WTC11 (cell line): ENCODE measurements at places on chromosomes 13 and 19. TPM values are rescaled to one million over a fixed set of nuclear protein-coding genes. Genes with fewer than 3 reads are reported as not detected.

DNA sequence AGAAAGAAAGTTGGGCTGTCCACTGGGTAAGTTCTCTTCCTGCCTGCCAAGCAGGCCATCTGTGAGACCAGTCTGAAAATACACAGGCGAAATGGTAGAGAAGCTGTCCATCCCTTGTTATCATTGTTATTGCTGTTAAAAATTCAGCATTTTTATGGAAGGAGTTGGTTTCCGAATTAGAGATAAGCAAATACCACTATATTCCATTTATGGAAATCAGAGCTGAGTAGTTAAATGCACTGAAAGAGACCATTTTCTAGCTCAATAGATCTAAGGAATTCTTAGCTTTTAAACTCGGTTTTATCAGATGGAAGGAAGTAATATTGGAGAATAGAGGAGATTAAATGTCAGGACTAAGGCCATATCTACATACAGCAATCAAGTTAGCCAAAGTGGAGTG, 40.7 kb downstream of the MZT1 start:
- no peaks in the 10 kb centered on the region for H3K27me3 ChIP-seq
- DNase-seq = no peak
- no peak overlapping the region for H3K27ac ChIP-seq
- H3K36me3 ChIP-seq = peaks cover 5% of the 10 kb centered on the region; the same call in 1 of the 2 replicates

GRCh38 chr13:110312339-110313031, 5.4 kb downstream of the COL4A2 start:
- H3K4me1 ChIP-seq = peaks cover 16% of the 10 kb centered on the region
- peaks cover 18% of the 10 kb centered on the region for H3K27me3 ChIP-seq
- no peak for DNase-seq

GRCh38 chr13:94170145-94170571, 309.3 kb downstream of the DCT start:
- DNase-seq = peak; percentile 15
- H3K4me1 ChIP-seq = peaks cover 33% of the 10 kb centered on the region
- H3K4me3 ChIP-seq = no peak overlapping the region
- H3K27ac ChIP-seq = 0 out of 2 replicates have a peak overlapping the region, but pooled peaks have one; percentile 7
- no peaks in the 10 kb centered on the region for H3K36me3 ChIP-seq
- no peaks in the 10 kb centered on the region for H3K27me3 ChIP-seq

- peaks cover 3% of the 10 kb centered on the region; the same call in 1 of the 2 replicates for H3K36me3 ChIP-seq
- H3K4me1 ChIP-seq = peaks cover 13% of the 10 kb centered on the region
- no peak for DNase-seq
- H3K27me3 ChIP-seq = no peaks in the 10 kb centered on the region
- no peak overlapping the region for H3K4me3 ChIP-seq
Observed at GRCh38 chr13:29901710-29902631, 51.6 kb upstream of the UBL3 start.

DNA sequence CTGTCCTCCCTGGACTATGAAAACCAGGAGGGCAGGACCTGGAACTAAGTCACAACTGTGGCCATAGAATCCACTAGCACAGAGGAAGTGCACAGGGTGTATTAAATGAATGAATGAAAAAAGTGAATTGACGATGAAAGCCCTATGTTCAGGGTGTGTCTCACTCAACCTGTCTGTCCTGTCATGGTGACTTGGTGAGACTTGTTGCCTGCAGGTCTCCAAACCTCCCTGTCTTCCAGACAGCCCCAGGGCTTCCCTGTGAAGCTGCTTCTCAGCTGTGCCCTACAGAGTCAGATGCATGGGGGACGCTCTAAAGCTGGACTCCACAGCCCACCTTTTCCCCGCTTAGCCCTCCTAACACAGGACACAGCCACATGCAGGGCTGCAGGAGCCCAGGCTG, 4.8 kb upstream of the IGFL1 start:
- H3K4me1 ChIP-seq = 0 out of 2 replicates have a peak, but pooled peaks cover 3% of the 10 kb centered on the region
- H3K27ac ChIP-seq = no peak overlapping the region
- H3K27me3 ChIP-seq = peaks cover 3% of the 10 kb centered on the region; the same call in 1 of the 2 replicates
- H3K36me3 ChIP-seq = no peaks in the 10 kb centered on the region
- no peak for DNase-seq

- H3K4me3 ChIP-seq = no peak overlapping the region
- H3K4me1 ChIP-seq = no peaks in the 10 kb centered on the region
- no peak overlapping the region for H3K27ac ChIP-seq
- H3K36me3 ChIP-seq = no peaks in the 10 kb centered on the region
Observed at GRCh38 chr13:53885997-53886396, 857.4 kb downstream of the OLFM4 start.

GRCh38 chr13:30872685-30873461, 33.2 kb upstream of the MEDAG start:
- H3K4me1 ChIP-seq = peaks cover 54% of the 10 kb centered on the region
- H3K4me3 ChIP-seq = peak overlapping the region; percentile 16; the same call in 1 of the 2 replicates
- peak; percentile 51 for DNase-seq
- H3K36me3 ChIP-seq = no peaks in the 10 kb centered on the region
- H3K27me3 ChIP-seq = no peaks in the 10 kb centered on the region
- peak overlapping the region; percentile 68; the same call in 1 of the 2 replicates for H3K27ac ChIP-seq

GRCh38 chr13:75850916-75851315, 214.8 kb downstream of the LMO7 start:
- peaks cover 8% of the 10 kb centered on the region; the same call in 1 of the 2 replicates for H3K4me1 ChIP-seq
- no peaks in the 10 kb centered on the region for H3K27me3 ChIP-seq
- no peak overlapping the region for H3K4me3 ChIP-seq
- no peak overlapping the region for H3K27ac ChIP-seq
- DNase-seq = no peak

GRCh38 chr19:36128392-36128736, 11.5 kb upstream of the CAPNS1 start:
- DNase-seq = peak; percentile 44
- peaks cover 5% of the 10 kb centered on the region; the same call in 1 of the 2 replicates for H3K4me1 ChIP-seq
- H3K27me3 ChIP-seq = no peaks in the 10 kb centered on the region
- H3K27ac ChIP-seq = peak overlapping the region; percentile 95
- peak overlapping the region; percentile 85 for H3K4me3 ChIP-seq

GRCh38 chr19:56218961-56219360, 16.9 kb downstream of the ZSCAN5C start:
- DNase-seq = no peak
- no peak overlapping the region for H3K4me3 ChIP-seq
- H3K36me3 ChIP-seq = no peaks in the 10 kb centered on the region
- no peak overlapping the region for H3K27ac ChIP-seq

DNA sequence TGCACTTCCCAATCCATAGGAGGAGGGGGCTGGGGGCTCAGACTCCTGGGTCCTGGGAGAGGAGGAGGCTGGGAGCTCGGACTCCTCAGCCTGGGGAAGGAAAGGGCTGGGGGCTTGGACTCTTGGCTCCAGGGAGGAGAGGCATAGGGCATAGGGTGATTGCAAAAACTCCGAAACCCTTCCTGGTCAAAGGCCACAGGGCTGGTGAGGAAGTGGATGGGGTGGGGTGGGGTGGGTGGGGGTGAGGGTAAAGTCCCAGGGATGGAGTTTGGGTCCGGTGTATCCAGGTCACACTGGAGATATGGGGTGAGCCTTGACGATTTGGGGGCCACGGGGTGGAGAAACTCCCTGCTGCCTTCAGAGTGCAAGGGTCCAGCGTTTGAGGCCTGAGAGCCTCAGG, 2.8 kb downstream of the MYH14 start:
- peaks cover 4% of the 10 kb centered on the region for H3K36me3 ChIP-seq
- H3K4me3 ChIP-seq = 0 out of 2 replicates have a peak overlapping the region, but pooled peaks have one; percentile 69
- H3K27ac ChIP-seq = no peak overlapping the region
- DNase-seq = no peak
- H3K4me1 ChIP-seq = peaks cover 10% of the 10 kb centered on the region
- H3K27me3 ChIP-seq = peaks cover 41% of the 10 kb centered on the region

GRCh38 chr13:111939666-111940278, 127.2 kb upstream of the SOX1 start:
- H3K4me1 ChIP-seq = peaks cover 13% of the 10 kb centered on the region
- no peak overlapping the region for H3K4me3 ChIP-seq
- peaks cover 8% of the 10 kb centered on the region for H3K27me3 ChIP-seq
- no peak for DNase-seq
- no peaks in the 10 kb centered on the region for H3K36me3 ChIP-seq

GRCh38 chr19:39430675-39431593, 4.8 kb downstream of the RPS16 start:
- H3K4me1 ChIP-seq = peaks cover 51% of the 10 kb centered on the region
- H3K27ac ChIP-seq = peak overlapping the region; percentile 95
- DNase-seq = no peak
- H3K27me3 ChIP-seq = no peaks in the 10 kb centered on the region
- peaks cover 34% of the 10 kb centered on the region for H3K36me3 ChIP-seq
- H3K4me3 ChIP-seq = no peak overlapping the region

DNA sequence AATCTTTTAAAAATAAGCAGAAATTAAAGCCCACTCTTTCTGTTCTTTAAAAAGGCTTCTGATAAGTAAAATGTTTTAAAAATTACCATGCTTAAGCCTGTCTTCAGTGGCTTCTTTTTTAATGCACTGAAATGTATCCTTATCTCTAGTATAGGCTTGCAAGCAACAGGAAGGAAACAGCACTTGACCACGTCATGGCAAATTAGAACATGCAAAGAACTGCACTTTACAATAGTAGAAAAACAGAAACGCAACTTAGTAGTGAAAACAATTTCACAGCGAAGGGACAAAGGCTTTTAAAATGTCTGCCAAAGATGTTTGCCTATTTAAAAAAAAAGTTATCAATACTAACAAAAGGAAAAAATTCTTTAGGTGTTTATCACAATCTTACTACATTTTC, 36.3 kb downstream of the ELF1 start:
- no peaks in the 10 kb centered on the region for H3K27me3 ChIP-seq
- H3K4me1 ChIP-seq = peaks cover 21% of the 10 kb centered on the region
- H3K27ac ChIP-seq = peak overlapping the region; percentile 63; the same call in 1 of the 2 replicates
- no peak for DNase-seq
- no peak overlapping the region for H3K4me3 ChIP-seq

- DNase-seq = no peak
- H3K36me3 ChIP-seq = peaks cover 6% of the 10 kb centered on the region
- no peaks in the 10 kb centered on the region for H3K27me3 ChIP-seq
Observed at GRCh38 chr13:72820156-72820897, 38.4 kb downstream of the PIBF1 start.

DNA sequence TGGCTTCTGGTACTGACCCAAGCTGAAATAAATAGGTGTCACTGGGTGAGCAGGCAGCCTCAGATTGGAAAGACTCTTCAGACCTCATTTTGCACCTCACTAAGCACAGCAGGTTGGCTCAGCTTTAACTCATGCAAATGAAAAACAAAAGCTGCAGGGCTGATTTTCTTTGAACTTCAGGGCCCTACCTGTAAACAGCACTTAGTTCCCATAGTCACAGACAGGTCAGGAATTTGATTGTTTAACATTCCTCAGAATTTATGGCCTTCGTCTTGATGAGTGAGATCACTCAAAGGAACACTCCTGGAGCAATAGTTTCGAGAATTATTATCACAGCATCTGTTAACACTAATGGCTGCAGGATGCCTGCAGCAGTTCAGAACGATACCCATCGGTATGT, 718.5 kb downstream of the EFNB2 start:
- H3K4me3 ChIP-seq = peak overlapping the region; percentile 12; the same call in 1 of the 2 replicates
- peak overlapping the region; percentile 3; the same call in 1 of the 2 replicates for H3K27ac ChIP-seq
- no peaks in the 10 kb centered on the region for H3K36me3 ChIP-seq
- peaks cover 65% of the 10 kb centered on the region for H3K27me3 ChIP-seq

DNA sequence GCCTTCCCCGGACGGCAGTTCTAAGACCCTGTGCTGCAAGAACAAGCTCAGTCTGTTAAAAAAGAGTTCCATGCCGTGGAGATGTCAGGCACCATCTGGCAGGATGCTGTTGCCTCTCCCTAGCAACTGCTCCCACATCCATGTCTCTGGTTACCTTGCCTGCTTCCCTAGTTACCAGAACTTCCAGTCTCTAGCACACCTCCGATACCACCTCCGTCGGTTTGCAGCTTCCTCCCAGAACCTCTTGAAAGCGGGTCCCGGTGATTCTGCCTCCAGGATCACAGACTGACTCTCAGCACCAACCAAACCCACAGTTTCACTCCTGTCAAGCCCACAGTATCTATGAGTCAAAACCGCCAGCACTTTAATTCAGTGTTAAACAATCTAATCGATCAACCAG, 55.4 kb downstream of the KCTD12 start:
- H3K36me3 ChIP-seq = no peaks in the 10 kb centered on the region
- no peak overlapping the region for H3K4me3 ChIP-seq
- no peaks in the 10 kb centered on the region for H3K27me3 ChIP-seq
- no peak overlapping the region for H3K27ac ChIP-seq

DNA sequence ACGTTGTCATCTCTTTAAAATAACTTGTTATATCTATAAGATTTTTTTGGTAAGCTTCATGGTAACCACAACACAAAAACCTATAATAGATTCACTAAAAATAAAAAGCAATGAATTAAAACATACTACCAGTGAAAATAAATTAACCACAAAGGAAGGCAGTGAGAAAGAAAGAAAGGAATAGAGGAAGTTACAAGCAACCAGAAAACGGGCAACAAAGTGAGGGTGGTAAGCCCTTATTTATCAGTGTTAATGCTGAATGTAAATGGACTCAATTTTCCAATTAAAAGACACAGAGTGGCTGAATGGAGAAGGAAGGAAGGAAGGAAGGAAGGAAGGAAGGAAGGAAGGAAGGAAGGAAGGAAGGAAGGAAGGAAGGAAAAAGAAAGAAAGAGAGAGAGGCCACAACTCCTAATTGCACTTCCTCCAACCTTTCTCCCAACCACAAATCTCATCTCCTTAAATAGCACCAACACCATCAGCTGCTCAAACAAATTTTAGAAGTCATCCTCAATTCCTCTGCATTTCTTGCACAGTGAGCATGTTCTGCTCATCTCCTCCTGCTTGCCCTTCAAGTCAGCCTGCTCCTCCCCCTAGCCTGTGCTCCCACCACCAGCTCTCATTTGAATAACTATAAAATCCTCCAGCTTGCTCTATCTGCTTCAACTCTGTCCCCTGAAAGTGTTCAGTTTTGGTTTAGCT, 48.6 kb downstream of the CCNA1 start:
- no peaks in the 10 kb centered on the region; the same call in 1 of the 2 replicates for H3K36me3 ChIP-seq
- no peak for DNase-seq
- H3K27ac ChIP-seq = no peak overlapping the region
- no peaks in the 10 kb centered on the region for H3K27me3 ChIP-seq

DNA sequence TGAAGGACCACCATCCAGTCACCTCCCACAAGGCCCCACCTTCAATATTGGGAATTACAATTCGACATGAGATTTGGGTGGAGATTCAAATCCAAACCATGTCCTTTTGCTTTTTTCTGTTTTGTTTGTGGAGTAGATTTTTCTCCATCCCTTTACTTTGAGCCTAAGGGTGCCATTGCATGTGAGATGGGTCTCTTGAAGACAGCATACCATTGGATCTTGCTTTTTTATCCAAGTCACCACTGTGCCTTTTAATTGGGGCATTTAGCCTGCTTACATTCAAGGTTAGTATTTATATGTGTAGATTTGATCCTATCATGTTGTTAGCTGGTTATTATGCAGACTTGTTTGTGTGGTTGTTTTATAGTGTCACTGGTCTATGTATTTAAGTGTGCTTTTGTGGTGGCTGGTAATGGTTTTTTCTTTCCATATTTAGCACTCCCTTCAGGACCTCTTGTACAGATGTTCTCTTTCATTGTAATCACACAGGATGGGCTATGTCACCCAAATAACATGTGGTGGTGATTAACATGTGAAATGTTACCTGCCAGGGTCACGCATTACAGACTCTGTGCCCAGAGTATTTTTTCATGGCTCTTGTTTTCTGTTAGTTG, 58.0 kb downstream of the ZNF823 start:
- DNase-seq = no peak
- H3K4me1 ChIP-seq = no peaks in the 10 kb centered on the region
- peaks cover 14% of the 10 kb centered on the region for H3K27me3 ChIP-seq
- H3K4me3 ChIP-seq = no peak overlapping the region

GNG7 gene
- 9.6 to 14.3 TPM (median 13.2 TPM) in 3 replicates for total RNA-seq

TMEM255B gene
- total RNA-seq = 4.7 to 5.9 TPM (median 4.8 TPM) in 3 replicates

NANOS3 gene
- total RNA-seq = 0.66 to 1.1 TPM (median 0.71 TPM) in 3 replicates

SULT2A1 gene
- total RNA-seq = 0.18 to 0.32 TPM (median 0.31 TPM) in 3 replicates

MYO1F gene
- 2.8 to 3.3 TPM (median 3.2 TPM) in 3 replicates for total RNA-seq

ADGRE3 gene
- not detected in 3 replicates for total RNA-seq

LIN7B gene
- 5.1 to 5.7 TPM (median 5.1 TPM) in 3 replicates for total RNA-seq

BRD4 gene
- total RNA-seq = 127 to 130 TPM (median 128 TPM) in 3 replicates

TUBA3C gene
- not detected in 3 replicates for total RNA-seq
